ENCODE measurements at places on chromosomes 5 and 9.

GRCh38 chr5:125348221-125348692, 601.8 kb upstream of the ZNF608 start:
- DNase-seq, result peak; percentile 65

- no peak for DNase-seq
Observed at GRCh38 chr9:114233491-114234185, 78.3 kb downstream of the COL27A1 start.

GRCh38 chr5:36743891-36744772, 132.4 kb upstream of the NIPBL start:
- peak; percentile 93 for DNase-seq

GRCh38 chr5:112109331-112110007, 309.6 kb downstream of the EPB41L4A start:
- peak; percentile 71 for DNase-seq

DNA sequence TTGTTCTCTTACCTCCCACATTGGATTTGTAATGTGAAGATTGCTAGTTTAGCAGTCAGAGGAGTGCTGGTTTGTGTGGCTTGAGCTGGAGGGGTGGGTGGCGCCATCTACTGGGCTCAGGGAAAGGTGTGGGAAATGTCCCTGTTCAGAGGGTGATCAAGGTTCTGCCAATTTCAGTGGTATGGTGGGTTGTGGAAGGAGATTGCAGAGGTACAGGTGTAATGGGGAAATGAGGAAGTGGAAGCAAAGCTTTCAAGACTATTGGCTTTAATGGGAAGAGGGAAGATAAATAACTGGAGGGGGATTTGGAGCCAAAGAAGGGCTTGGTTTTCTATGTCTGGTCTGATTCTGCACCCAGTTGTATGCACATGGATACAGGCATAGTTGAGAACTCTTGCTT, 76.4 kb downstream of the OSMR start:
- peak; percentile 56 for DNase-seq

GRCh38 chr9:86079865-86080469, 19.4 kb downstream of the GOLM1 start:
- no peak for DNase-seq

GRCh38 chr9:89361816-89362646, 43.7 kb downstream of the SECISBP2 start:
- DNase-seq, result no peak

DNA sequence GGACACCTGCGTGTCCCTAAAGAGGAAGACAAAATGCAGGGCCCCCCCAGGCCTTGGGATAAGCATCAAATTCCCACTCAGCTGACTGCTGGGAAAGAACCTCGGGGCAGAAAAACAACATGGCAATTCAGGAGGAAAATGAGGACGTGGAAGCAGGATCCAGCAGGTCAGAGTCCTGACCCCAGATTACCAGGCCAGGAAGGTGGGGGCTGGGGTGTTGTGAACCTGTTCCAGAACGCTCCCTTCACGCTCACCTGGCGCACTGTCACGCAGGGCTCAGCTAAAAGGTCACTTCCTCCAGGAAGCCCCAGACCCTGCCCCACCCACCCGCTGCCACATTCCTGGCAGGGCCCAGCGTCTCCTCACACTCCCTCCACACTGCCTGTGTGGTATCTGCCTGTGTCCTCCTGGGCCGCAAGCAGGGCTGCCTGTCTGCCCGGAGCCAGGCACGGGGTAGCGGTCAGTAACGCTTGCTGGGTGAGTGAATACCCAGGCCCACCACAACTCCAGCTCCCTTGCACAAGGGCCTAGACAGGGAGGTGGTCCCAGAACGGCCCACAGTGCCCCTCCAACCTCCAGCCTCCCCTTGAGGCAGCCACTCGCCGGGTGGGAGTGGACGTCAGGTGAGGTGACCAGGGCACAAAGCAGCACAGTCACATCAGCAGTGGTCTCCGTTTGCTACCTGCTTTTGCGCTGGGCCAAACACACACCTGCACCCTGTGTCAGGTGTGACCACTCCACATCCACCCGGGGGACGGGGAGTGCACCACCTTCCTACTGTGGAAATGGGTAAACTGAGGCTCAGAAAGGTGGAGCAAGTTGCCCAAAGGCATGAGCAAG, 18.1 kb downstream of the VAV2 start:
- peak; percentile 54 for DNase-seq
